Activated CD4-positive, alpha-beta T cell treated with anti-CD3 and anti-CD28 coated beads, Interleukin-2, amount 10 ng/mL, durations not matched to agents 7 days and 5 days (primary cell): ENCODE measurements at places on chromosomes 7 and 10. TPM values are rescaled to one million over a fixed set of nuclear protein-coding genes. Genes with fewer than 3 reads are reported as not detected.
A peak's percentile ranks its signal among the peaks of the same experiment; 100 is the strongest.

PODXL gene
- total RNA-seq: 0.97 TPM

DNA sequence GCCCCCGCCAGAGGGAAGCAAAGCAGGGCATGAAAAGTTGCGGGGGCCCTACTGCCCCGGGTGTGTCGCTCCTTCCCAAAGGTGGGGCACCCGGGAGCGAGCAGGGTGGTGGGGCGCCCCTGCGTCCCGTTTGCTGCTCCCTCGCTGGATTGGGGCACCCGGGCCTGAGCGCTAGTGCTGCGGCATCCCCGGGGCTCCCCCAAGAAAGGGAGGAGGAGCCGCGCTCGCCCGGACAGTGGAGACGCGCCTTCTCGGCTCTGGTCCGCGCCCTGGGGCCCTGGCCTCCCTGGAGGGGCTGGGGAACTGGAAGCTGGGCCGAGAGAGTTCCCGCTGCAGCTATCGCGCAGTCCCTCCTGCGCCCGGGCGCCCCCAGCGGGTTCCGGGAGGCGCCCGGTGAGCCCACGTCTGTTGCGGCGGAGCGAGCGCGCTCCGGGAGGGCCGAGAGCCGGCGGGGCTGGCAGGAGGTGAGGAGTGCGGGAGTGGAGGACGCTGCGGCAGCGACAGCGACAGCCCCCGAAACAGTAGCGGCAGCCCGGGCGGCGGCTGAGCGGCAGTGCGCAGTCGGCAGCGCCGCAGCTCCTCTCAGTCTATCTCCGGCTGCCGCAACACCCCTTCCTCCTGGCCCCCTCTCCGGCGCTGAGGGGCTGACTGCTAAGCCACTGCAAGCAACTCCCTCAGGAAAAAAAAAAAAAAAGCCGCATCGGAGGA is 504 bp upstream of the BMPER start:
- peaks cover 8% of the 10 kb centered on the region for H3K4me1 ChIP-seq
- no peaks in the 10 kb centered on the region for H3K36me3 ChIP-seq
- H3K4me3 ChIP-seq: peak overlapping the region; percentile 57
- no peak overlapping the region for H3K27ac ChIP-seq
- peaks cover 67% of the 10 kb centered on the region for H3K27me3 ChIP-seq

GRCh38 chr10:69904533-69904932 is 102.8 kb downstream of the COL13A1 start:
- H3K4me1 ChIP-seq: no peaks in the 10 kb centered on the region
- no peak overlapping the region for H3K27ac ChIP-seq
- no peaks in the 10 kb centered on the region for H3K36me3 ChIP-seq
- no peak for DNase-seq
- H3K27me3 ChIP-seq: no peaks in the 10 kb centered on the region

GRCh38 chr10:34689053-34689452 is 126.0 kb downstream of the PARD3 start:
- peaks cover 7% of the 10 kb centered on the region for H3K27me3 ChIP-seq
- H3K27ac ChIP-seq: no peak overlapping the region
- no peak overlapping the region for H3K4me3 ChIP-seq
- DNase-seq: no peak
- H3K4me1 ChIP-seq: no peaks in the 10 kb centered on the region

DNA sequence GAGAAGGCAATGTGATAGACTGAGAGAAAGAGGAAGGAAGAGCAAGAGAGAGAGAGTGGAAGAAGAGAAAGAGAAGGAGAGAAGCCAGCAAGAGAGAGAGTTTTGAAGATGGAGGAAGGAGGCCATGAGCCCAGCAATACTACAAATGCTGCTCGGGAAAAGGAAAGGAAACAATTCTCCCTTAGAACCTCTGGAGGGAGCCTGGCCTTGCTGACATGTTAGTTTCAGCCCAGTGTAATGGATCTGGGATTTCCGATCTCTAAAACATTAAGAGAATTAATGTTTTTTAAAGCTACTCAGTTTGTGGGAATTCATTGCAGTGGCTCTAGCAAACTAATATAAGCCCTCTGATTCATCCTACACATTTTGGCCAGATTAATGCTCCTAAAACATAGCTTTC is 206.8 kb upstream of the MTPN start:
- H3K4me3 ChIP-seq: no peak overlapping the region
- H3K36me3 ChIP-seq: no peaks in the 10 kb centered on the region
- H3K27me3 ChIP-seq: no peaks in the 10 kb centered on the region
- no peaks in the 10 kb centered on the region for H3K4me1 ChIP-seq
- DNase-seq: no peak

GRCh38 chr10:122878799-122879338 is 512 bp downstream of the FAM24B start:
- DNase-seq: no peak
- peaks cover 46% of the 10 kb centered on the region for H3K36me3 ChIP-seq
- peaks cover 51% of the 10 kb centered on the region for H3K4me1 ChIP-seq
- peak overlapping the region; percentile 96 for H3K27ac ChIP-seq
- no peaks in the 10 kb centered on the region for H3K27me3 ChIP-seq

DNA sequence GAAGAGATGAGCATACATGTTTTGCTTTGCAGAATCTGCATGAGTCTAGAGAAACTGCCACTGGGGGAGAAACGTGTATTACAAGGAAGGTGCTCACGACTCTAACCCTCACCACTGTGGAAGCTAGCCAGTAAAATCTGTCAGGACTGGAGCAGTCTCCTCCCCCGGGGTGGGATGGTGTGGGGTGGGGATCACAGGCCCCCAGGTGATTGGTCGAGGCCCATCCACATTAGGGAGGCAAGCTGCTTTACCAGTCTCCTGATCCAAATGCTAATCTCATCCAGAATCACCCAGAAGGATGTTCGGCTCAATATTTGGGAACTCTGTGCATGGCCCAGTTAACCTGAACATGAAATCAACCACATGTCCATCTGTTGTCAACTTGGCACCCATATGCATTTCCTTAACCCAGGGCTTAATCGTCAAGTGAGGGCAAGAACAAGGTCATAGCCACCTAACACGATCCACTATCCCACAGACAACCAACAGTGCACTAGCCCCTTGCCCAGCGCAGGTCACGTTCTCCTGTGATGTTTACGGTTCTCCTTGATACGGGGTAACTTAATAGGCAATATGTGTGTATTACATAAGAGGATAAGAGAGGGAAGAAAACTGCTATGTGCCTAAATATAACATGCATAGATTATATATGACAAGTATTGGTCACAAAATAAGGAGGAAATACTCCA is 40.8 kb downstream of the DNAJB6 start:
- no peaks in the 10 kb centered on the region for H3K27me3 ChIP-seq
- no peak overlapping the region for H3K27ac ChIP-seq
- no peak overlapping the region for H3K4me3 ChIP-seq

DNA sequence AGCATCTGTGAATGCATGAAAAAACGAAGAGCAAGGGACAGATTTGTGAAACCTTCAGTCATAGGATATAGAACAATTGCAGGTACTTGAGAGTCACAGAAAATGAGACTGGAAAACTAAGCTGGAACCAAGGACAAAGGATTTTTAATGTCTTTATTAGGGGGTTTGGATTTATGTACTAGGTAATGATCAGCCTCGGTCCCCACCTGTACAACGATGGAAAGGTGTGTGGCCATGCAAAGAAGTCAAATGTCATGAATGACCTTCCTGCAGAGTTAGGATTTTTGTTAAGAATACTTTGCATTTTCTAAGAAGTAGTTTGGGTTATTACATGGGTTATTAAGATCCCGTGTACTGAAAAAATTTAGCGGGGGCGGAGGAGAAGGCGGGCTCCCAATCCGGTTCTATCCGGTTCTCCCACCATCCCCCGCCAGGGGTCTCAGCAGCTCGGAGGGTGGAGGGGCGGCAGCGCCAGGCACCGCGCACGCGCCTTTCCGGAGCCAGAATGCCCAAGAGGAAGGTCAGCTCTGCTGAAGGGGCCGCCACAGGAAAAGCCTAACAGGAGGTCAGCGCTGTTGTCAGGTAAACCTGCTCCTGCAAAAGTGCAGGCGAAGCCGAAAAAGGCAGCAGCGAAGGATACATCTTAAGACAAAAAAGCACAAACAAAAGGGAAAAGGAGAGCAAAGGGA is 327.5 kb upstream of the PLXDC2 start:
- H3K27me3 ChIP-seq: peaks cover 2% of the 10 kb centered on the region
- DNase-seq: no peak
- H3K4me3 ChIP-seq: no peak overlapping the region
- H3K4me1 ChIP-seq: no peaks in the 10 kb centered on the region
- H3K27ac ChIP-seq: no peak overlapping the region
- H3K36me3 ChIP-seq: no peaks in the 10 kb centered on the region
